NCI-H1092 treated with DMSO at 0.1 percent for 48 hours (cell line): ENCODE measurements at places on chromosomes 3 and 15.

GRCh38 chr15:70729164-70729563 lies 34.2 kb downstream of the UACA start:
- DNase-seq = no peak

DNA sequence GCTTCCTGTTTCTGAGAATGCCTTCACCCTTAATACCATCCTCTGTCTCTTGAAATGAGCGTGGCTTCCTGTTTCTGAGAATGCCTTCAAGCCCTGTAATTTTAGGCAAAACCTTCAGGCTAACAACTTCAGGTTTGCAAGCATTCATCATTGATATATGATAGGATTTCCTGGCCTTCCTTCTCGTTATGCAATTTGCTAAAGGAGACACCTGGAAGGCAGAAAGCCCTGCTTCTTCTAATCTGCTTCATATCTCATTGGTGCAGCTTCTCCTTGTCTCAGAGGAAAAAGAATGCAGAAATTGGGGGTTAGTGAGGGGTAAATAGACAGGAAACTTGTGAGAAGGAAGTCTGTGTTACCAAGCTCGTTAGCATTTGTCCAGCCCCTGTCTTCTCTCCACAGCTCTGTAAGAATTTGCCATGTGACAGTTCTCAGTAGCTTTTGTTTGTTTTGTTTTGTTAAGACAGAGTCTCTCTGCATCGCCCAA lies 7.3 kb downstream of the ARL6IP5 start:
- no peak for DNase-seq

DNA sequence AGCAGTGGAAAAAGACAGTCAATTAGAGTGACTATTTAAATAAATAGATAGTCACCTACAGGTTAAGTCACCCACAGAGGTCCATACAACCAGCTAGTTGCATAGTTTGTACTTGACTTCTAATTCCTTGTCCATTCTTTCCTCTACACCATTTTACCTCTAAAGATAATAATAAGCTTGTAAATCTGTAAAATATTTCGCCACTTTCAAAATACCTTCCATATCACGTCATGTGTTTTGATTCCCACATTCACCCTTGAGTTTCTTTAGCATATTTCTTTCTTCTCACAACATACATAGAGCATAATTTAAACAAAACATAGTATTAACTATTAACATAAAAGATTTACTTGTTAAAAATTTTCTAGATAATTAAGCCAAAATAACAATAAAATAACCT lies 689.6 kb downstream of the MECOM start:
- DNase-seq = no peak

- DNase-seq = no peak
Observed at GRCh38 chr3:70824078-70824477, 511.6 kb upstream of the MDFIC2 start.

DNA sequence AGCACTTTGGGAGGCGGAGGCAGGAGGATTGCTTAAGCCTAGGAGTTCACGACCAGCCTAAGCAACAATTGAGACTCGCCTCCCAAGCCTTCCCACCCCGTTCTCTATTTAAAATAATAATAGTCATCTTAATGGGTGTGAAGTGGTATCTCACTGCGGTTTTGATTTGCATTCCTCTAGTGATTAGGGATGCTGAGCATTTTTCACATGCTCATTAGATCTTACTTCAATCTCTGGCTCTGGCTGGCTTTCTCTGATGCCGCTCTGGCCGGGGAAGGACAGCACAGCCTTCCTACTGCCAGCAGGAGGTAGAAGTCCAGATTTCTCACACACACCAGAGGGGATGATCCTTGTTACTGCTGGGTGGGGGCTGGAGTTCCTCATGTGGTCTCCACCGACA lies 7.4 kb upstream of the EIF4A2 start:
- no peak for DNase-seq

DNA sequence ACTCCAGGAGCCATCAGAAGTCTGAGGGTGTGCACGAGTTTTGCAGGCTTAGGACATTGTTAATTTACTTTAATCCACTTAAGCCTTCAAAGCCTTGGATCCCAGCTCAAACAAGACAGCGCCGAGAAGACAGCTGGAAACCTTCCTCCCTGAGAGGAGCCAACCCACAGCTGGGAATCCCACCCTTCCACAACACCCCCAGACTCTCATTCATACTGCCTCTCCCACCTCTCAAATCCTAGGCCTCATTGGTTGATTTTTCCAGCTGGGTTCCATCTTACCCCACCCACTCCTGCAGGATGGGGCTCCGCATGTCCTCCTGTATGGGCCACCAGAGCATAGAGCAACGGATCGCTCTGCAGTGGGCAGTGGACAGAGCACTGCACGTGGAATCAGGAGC lies 80.4 kb downstream of the SEMA5B start:
- DNase-seq = no peak

DNA sequence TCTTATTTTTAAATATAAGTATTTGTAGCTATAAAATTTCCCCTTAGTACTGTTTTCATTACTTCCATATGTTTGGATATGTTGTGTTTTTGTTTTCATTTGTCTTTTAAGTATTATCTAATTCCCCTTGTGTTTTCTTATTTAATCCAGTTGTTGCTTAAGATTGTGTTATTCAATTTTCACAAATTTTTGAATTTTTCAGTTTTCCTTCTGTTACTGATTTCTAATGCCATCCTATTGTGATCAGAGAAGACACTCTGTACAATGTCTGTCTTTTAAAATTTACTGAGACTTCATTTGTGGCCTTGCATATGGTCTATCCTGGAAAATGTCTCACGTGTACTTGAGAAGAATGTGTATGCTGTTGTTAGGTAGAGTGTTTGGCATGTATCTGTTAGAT lies 795.6 kb upstream of the CFAP20DC start:
- DNase-seq = no peak
